Stimulated activated CD8-positive, alpha-beta memory T cell treated with anti-CD3 and anti-CD28 coated beads, Interleukin-2, amount 100 ng/mL, for 1 hour (primary cell): ENCODE measurements at places on chromosomes 2 and 18.

GRCh38 chr2:60926741-60927552, 45.6 kb downstream of the REL start:
- DNase-seq, result no peak

DNA sequence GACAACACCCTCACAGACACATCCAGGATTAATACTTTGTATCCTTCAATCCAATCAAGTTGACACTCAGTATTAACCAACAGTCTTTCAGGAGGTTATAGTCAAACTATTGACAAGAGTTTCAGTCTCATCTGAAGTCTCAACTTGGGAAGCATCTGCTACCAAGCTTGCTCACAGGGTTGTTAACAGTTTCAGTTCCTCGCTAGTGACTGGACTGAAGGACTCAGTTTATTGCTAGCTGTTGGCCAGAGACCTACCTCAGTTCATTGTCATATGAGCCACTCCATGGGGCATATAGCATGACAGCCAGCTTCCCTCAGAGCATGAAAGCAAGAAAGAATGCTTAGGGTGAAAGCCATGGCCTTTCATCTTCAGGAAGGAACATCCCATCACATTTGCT, 228.6 kb downstream of the EPHA4 start:
- no peak for DNase-seq

- no peak for DNase-seq
These were observed 252.2 kb downstream of the HDAC4 start for GRCh38 chr2:239148495-239149200.

DNA sequence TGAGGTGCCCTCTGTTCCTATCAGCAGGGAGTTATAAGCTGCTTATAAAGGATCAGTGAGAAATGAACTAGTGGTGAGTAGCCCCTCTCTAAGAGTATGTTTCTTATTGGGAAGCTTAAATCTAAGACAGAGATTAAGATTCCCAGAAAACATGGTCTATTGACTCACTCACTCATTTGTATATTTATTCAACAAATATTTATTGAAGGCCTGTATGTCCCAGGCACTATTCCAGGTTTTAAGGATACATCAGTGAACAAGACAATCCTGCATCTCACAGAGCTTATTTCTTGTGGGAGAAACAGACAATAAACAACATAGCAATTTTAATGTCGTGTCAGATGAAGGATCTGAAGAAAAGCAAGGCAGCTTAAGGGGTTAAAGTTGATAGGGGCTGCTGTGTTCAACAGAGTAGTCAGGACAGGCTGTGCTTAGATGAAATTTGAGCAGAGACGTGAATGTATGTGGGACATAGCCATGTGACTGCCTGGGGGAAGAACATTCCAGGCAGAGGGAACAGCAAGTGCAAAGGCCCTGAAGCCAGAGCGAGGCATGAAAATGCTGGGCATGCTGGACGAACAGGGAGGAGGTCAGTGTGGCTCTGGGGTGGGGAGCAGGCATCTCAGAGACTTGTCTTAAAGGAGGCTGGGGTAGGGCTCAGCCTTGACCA, 14.8 kb upstream of the PSD4 start:
- DNase-seq, result no peak

- DNase-seq, result no peak
These were observed 146.4 kb downstream of the FTCDNL1 start for GRCh38 chr2:199704358-199705238.

GRCh38 chr2:19505-19904, 26.8 kb downstream of the FAM110C start:
- no peak for DNase-seq

DNA sequence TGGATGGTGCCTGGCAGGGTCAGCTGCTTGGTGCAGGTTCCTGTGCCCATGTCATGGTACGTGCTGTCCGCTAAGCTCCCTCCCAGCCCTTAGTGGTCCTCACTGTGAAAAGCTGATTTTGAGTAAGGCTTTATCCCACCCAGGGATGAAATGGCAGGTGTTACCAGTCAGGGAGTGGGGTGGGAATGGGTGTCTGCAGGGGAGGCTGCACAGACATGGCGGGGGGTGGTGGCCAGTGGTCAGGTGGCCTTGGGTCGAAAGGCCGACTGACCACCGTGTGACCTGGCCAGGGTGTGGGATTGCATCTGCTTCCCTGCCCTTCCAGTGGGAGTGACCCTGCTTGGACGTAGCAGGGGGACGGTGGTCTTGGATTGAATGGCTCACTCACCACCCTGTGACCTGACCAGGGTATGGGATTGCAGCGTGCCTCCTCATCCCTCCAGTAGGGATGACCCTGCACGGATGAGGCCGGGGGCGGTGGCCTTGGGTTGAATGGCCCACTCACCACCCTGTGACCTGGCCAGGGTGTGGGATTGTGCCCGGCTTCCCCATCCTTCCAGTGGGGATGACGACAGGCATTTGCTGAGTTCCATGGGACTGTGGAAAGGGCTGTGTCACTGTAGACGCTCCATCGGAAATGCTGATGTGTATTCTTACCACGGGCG, 29.8 kb downstream of the AGAP1 start:
- no peak for DNase-seq

GRCh38 chr2:54559006-54559445, 102.9 kb downstream of the SPTBN1 start:
- DNase-seq, result no peak

DNA sequence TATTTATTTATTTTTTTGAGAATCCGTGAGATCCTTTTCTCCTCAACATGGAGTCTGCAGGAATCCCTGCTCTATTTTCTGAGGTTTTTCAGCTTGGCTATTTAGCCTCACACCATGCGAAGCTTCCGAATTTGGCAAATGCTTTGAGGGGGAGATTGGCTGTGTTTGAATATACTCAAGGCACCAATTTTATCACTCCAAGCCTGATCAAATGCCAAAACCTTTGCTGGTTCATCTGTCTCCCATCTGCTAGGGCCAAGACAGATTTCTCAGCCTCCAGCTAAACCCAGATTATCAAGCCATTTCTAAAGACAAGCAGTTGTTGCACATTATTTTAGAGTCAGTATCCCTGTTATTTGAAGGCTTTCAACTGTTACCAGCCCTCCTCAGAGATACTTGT, 295.7 kb downstream of the XIRP2 start:
- DNase-seq, result no peak

- DNase-seq, result no peak
These were observed 195.3 kb upstream of the HS6ST1 start for GRCh38 chr2:128513961-128514283.

DNA sequence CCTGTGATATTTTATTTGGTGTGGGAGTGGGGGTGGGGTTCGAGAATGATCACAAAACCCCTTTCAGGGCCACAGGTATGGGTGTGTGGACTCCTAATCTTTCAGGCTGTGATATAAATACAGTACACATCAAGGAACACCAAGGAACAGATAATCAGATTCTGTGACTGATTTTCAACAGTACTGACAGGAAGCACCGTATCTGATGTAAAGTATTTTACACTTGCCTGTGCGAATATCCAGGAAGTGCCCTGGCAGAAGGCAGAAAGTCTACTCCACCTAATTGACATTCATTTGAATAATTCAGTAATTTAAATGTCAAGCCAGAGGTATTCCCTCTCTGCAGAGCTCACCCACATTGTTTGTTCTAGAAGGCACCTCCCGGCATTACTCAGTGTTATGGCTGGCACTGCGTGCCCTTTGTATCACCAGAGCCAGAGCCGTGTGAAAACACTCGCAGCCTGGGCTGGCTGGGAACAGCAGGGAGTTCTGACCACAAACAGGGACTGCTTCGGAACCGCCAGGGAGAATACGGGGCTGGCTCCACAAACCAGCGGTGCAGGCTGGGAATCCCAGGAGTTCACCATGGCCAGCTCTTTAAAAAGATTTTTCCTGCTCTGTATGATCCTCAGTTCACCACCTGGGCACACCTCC, 91.8 kb downstream of the ACVR1 start:
- DNase-seq, result no peak

DNA sequence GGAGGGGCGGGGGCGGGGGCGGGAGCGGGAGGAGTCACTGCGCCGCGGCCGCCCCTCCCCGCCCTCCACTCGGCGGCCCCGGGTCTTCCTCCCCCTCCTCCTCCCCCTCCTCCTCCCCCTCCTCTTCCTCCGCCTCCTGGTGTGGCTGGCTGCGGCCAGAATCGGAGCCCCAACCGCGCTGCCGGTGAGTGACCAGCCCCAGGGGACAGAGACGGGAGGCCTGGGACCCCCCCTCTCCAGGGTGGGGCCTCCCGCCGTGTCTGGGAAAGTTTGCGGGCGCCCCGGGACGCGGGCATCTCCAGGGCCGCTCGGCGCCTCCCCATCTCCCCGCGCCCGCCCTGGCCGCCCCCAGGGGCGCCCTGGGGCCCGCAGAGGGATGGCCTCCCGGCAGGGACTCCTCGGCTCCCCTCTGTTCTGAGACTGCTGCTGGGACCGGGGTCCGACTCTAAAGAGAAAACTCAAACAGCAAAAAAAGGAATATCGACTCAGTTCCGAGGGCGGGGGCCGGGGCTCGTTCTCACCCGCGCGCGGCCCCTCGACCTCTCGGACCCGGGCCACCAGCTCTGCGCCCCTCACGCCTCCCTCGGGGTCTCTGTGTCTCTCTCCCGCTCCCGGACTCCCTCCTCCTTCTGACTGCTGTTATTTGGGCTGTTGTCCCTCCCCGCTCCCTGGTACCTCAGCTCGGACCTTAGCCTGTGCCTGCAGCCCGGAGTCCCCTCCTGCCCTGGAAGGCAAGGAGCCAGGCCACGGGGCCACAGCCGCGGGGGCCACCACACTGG, at the start of gene STON1:
TSS of gene STON1 (plus strand) at position 122 of the 779 bp plus-strand sequence. CDS start 50,480 bp downstream, outside the sequence.
- no peak for DNase-seq

- DNase-seq, result no peak
These were observed 96.1 kb downstream of the DDX1 start for GRCh38 chr2:15687720-15688119.

DNA sequence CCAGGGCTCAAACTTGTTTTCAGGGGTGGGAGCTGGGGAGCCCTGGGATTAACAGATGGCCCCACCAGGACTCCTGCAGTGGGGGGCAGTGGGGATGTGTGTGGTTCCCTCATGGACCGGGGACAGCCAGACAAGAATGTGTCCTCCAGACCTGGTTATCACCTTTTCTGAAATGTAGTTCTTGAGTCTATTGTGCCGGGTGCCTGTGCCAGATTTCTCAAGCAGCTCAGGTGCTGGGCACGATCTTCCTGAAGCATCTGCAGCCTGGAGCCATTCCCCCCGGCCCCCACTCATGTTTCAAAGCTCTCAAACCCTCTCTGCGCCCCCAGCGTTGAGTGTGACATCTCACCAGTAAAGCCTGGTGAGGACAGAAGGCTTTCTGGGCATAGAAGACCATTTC, 48.4 kb upstream of the HAAO start:
- DNase-seq, result no peak

DNA sequence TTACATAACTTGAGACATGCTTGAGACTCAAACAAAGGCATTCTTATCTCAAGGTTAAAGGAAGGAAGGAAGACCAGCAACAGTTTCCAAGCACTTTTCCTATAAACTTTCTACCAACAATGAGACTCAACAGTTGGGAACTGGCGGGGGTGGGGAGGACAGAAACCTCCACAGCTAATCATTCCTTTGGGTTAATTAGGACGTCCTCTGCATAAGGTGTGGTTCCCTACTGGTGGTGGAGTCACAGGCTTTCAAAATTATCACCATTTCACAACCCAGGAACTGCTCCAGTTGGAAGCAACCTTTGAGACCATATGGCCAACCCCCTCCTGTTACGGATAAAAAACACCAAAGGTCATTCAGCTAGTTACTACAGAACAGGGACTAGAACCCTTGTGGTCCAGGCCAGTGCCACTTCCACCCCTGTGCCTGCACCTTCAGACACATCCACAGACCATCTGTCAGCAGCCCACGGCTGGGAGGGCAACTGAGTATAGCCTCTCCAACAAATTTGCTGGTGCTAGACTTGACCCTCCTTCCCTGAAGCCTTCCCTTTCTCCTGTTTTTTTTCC, 30.1 kb upstream of the ATL2 start:
- DNase-seq, result no peak

- DNase-seq, result no peak
These were observed 151.4 kb downstream of the ACKR3 start for GRCh38 chr2:236720974-236721540.

DNA sequence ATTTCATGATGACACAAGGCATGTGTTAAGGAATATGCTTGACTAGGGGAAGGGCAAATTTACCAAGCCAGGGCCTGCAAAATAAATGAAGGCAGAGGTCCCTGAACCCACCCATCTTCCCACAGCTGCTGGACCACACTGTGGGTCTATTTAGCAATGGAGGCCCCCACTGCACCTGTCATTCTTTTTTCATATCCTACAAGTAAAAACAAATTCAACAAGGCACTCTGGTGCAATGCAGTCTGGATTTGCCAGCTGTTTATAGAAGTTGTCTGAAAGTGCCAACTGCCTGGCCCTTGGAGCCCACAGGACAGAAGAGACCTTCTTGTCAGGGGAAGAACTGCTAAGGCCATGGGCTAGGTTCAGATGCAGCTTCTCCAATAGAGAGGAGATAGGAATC, 112.8 kb upstream of the ATL2 start:
- DNase-seq, result no peak

DNA sequence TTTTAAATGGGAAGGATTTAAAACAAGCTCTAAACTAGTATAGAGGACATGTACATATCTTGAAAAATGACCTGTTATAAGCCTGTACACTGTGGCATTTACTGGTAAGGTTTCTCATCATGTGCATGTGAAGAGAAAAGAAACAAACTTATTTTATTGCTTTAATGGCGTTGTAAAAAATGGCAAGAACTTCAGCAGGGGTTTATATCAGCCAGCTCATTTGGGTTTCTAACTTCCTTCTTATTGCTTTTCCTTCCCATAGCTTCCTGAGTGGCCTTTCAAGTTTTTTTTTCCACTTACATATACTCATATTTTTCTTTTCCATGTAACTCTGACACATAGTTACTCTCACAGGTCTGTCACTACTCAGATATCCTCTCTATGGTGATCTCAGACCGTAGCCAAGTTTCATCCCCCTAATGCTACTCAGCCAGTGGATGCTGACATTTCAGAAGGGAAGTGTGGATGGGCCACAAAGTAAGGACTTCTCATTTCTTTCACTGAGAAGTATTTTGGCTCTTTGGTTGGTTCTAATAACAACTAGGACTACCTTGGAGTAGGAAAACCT, 198.2 kb downstream of the PARD3B start:
- DNase-seq, result no peak

DNA sequence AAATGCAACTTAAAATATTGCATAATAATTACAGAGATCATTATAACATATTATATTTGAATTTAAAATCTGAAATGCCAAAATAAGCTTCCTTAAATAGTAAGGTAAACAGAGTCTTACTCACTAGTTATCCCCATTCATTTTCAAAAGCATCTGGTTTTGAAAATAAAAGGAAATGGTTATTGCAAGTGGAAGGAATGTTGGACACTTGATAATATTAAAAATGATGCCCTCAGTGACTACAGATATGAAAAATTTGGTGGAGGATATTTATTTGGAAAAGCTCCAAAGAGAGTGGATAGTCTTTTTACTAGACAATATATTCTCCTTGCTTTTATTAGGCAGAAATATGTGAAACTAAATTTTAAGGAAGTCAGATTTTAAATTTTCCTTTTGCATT, 39.7 kb downstream of the CDH19 start:
- DNase-seq, result no peak

- DNase-seq, result no peak
These were observed 561.9 kb upstream of the ID2 start for GRCh38 chr2:8119782-8120505.

DNA sequence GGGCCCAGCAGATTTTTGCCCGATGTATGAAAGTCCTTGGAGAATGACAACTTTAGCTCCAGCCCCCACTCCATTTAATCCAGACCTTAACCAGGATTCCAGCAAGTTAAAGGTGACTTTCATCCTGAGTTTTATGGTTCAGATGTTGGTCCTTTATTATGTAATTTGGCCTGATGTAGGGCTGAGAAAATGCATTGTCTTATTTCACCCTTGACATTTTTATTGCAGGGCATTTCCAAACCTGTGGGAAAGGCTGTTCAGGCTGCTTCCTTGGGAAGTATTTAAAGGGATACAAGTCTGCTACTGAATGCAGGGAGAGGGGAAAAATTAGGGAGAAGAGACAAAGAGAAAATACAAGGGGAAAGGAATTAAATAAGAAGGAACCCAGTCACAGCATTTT, 48.8 kb downstream of the ASB1 start:
- DNase-seq, result no peak
